ENCODE measurements at places on chromosomes 3 and 15.

DNA sequence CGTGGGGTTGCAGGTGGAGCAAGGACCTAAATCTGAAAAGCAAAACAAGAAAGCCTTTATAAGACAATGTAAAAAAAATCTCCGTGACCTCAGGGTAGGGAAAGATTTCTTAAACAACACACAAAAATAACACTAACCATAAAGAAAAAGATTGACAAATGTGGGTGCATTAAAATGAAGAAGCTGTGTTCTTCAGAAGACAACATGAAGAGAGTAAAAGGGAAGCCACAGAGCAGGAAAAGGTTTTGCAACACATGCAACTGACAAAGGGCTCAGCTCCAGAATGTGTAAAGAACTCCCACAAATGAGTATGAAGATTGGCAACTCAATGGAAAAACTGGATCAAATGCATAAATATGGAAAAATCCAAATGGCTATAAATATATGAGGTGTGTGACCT, 74.2 kb downstream of the MAGEF1 start:
- DNase-seq: no peak

DNA sequence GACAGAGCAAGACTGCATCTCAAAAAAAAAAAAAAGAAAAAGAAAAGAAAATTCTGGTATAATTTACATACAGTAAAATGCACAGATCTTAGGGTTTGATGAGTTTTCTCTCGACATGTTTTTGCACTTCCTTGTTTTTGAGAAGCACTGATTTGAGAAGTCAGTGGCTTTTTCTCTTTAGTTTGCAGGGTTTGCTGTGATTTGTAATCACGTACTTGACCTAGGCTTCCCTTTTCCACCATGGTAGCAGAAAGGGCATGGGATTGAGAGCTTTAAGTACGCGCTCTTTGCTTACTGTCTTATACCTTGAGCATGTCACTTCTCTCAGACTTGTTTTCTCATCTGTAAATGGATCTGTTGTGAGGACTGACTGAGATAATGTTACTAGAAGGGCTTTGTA, 4.1 kb downstream of the VHL start:
- no peak for DNase-seq

GRCh38 chr3:51819709-51820406, 40.8 kb upstream of the IQCF6 start:
- no peak for DNase-seq

GRCh38 chr3:45640091-45640507, 45.5 kb downstream of the LIMD1 start:
- DNase-seq: no peak

DNA sequence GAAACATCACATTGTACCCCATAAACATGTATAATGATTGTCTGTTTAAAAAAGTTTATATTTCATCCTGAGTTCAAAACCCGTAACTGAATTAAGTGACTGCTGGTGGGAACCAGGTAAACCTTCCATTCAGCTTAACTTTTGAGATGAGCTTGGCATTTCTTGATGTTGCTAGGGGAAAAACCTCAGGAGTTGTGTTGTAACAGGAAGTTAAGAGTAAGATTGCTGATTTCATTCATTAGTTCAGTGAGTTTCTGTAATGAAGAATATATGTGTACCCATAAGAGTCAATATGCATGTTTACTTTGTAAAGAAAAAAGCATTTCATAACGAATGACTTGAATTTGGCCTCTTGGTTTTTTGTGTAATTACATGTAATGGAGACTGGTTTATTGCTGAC, 32.5 kb downstream of the CTSH start:
- no peak for DNase-seq

DNA sequence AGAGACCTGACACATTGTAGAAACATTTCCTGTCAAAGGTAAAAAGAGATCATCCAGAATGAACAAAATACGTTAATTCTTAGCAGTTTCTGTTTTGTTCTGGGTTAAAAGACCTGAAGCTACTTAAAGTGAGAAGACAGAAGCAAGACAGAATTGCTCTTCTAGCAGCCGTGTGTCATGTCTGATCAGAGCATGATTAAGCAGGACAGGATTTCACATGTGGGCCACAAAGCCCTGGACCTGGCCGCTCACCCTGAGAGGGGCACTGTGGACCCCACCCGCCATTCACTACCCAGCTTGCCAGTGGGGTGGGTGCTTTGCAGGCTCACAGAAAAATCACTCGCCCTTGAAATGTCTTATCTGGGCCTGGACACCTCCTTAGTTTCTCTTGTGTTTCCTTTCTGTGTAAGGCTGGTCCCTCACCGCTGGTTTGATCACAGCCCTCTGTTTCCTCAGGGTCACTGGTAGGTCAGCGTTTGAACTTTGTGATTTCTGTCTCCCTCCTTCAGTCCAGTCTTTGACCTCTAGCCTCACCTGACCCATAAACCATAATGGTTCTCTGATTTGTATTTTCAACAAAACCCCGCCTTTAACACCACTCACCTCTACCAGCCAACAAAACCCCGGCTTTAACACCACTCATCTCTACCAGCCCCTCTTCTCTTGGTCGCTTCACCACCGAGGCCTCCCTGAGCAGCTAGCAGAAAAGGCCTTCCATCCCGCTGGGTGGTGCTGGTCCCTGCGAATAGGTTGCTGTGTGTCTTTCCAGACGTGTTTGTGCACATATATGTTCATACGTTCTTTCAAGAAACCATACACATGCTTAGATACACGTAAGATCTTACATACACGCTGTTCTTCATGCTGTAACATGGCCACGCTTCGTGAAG, 185.0 kb downstream of the OR4M2 start:
- DNase-seq: no peak
